ENCODE measurements at places on chromosomes 5 and 9.

DNA sequence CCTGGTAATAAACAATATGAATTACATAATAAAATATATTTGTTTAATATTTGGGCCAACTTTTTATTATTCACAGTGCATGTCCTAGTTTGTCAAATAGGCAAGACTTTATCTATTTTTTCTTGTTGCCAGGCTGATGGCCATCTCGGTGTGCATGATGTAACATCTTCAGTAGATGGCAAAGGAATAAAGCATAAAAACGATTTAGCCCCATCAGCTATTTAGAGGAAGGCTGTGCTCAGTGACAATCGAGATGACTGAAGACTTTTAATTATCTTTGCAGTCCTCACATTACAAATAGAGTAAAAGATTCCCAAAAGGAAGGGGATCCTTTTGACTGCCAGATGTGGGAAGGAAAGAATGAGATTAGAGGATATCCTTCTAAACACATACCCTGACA is 358.5 kb downstream of the PTPRD start:
- no peak for DNase-seq

GRCh38 chr5:89712134-89712700 is 697.3 kb downstream of the CETN3 start:
- DNase-seq: no peak

DNA sequence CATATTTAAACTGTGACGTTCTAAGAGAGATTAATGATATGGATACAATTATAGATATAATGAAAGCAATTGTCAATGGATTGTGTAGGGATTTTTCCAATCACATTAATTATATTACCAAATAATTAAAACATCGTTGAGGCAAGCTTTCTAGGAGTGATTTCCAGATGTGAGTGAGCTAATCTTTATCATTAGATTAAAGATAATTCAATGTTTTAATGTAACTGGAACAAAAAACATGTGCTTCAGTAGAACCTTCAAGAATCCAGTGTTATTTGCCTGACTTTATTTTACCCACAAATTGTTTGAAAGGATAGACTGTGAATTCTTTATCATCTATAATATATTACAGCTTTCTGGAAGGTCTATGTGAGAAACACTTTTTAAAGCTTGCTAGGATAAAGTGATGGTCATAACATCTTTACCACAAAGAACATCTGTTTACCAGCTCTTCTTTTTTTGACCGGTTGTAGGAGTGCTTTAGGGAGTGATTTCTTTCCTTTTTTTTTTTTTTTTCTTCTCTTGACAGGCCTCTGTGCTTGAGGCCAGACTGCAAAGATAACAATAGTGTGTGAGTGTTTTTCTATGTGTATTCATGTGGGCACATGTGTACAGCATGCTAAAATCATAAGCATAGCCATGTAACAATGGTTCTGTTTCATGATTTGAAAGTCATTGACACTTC is 35.0 kb downstream of the SNCAIP start:
- DNase-seq: no peak

- no peak for DNase-seq
Measured at GRCh38 chr9:115207003-115207836, 89.3 kb upstream of the TNC start.

DNA sequence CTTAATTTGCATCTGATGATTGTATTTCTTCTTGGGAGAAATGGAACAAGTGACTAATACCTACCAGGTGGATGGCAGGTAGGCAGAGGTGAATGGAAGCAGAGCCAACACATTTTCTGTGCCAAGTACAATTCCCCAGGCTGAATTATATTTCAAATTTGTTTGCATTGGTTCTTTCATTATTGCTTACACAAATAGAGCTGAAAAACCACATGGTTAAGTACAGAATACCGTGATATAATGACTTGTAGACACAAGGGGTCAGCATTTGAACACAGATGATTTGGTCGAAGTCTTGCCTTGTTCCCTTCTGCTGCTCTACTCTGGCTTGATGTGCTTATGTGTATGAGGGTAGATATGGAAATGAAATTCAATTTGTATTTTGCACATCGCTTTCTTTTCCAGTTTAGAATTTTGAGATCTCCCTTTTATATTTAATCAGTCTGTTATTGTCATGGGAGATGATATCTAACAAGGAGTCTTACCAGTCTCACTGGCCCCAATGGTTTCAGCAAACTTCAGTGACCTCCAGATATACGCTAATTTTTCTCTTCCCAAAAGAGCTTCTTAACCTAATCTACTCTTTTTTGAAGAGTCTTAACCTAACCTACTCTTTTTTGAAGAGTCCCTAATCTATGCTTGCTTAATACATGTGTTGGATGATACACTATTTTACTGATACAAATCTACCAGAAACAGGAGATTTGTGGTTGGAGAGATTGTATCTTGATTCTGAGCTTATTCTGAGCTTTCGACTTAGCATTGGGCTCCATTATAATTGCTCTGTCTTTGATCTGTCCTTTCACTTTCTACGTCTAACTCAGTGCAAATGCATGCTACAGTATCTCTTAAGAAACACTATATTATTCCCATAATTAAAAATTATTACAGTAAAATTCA is 88.1 kb downstream of the PCSK1 start:
- DNase-seq: peak; percentile 54

DNA sequence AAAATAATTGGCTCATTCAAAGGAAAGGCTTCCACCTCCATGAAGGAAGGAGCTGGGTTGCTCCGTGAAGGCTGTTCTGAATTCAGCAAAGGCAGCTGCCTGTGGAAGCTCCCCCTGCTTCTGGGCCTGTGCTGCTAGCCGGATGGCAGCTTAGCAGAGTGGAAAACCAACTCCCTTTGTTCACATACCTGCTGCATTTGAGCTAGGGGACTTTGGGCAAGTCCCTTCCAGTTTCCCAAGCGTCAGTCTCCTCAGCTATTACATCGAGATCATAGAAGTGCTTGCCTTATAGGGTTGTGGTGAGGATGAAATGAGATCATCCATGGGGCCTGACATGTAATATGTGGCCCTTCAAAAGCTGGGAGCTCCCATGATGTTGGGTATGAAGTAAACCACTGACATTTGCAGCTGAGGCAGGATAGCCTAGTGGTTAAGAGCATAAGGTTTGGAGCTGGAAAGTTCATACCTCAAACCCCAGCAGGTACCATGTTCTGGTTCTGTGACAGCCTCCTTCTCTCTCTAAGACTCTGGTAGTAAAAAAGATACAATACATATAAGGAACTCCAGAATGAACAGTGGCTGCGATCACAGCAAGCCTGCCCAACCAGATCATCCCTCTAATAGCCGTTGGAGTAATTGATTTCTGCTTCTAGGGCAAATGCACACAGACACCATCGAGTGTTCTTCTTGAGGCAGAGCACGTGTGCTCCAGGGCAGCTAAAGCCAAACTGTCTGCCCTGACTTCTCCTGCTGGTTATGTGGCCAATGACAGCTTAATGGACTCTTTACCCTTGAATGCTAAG is 11.0 kb upstream of the DENND1A start:
- DNase-seq: no peak

DNA sequence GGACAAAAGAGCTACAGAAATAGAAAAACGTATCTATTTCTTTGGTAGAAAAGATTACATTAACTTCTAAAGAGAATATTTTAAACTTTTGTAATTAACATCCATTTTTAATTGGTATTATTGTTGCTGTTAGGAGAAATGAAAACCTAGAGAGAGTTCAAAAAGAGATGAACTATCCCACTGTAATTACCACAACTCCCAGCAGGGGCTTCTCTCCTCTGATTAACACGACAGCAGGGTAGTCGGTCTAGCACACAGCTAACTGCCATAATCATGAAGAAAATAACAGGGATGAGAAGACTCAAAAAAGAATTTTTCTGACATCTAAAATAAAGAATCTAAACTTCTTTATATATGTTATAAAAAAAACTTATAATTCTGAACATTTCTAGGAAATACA is 86.2 kb upstream of the CDH9 start:
- no peak for DNase-seq

DNA sequence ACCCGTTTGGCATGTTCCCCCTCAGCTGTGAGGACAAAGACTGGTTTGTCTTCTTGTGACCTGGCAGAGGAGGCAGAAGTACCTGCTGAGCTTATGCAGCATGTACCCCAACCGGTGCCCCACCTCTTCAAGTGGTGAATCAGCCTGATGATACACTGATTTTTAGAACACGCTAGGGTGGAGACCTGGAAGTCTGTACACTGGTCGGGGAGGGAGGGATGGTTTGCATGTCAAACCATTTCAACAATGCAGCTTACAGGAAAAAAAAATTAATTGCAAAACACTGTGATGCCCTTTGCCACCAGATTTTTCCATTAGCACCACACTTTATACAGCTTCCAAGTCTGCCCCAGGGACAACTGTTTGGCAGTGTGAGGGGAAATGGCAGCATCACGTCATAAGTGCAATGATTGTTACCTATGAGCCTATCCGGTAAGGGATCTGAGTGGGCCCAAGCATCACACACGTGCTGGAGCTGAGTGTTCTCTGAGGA is 155.1 kb upstream of the DMRT1 start:
- no peak for DNase-seq

DNA sequence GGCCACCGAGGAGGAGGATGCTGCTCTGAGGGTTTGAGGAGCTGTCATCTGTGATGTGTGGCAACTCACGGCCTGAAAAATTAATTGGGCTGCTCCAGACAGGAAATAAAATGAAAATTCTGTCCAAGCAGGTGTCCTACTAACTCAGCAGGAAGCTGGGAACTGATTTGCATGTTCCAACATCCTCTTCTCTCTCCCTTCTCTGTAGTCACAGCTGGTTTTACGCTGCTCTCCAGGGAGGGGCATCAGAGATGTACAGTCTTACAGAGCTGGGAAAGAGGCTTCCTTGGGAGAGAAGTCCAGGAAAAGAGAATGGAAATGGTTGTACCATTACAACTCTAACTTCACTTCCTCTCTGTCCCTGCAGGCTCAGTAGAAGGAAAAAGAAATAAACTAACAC is 24.2 kb upstream of the SIL1 start:
- no peak for DNase-seq

DNA sequence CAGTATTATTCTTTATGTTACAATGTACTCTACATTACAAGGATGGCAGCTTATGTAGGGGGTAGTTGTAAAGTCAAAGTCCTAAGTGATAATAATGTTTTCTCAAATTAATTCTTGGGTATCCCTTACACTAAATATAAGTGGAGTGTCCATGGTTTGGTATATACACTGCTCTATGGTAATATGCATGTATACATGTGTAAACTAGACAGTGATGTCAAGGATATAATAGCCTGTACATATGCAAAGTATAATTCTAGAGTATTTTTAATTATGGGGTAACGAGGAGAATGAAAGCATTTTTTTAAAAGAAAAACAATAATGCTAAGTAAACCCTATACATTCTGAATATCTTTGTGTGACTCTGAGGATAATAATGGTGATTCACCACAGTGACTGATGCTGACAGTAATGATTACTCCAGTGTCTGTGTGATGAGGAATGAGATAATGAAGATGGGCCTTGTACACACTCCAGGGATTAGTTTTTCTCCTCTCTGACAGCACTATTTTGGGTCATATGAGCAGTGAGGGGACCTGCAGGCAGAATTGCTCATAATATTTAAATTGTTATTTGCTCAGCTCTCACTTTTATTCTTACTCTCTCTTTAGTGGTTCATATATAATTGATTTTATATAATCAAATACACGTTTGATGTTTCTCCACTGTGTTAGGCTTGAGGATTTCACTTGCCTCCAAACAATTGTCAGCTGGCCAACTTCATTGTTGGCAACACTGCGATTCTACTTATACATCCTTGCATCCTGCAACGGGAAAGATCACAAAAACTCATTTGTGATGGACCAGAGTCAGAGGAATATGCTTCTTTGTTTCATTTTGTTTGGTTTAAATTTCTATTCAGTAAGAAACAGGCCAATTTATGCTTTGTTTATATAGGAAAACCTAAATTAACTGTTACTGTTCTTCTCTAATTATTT is 88.2 kb downstream of the NREP start:
- DNase-seq: no peak

GRCh38 chr5:73442996-73443627 is 5.5 kb downstream of the FOXD1 start:
- DNase-seq: no peak

- DNase-seq: no peak
Measured at GRCh38 chr9:120937127-120937526, 10.5 kb upstream of the TRAF1 start.

- DNase-seq: no peak
Measured at GRCh38 chr9:20552874-20553557, 69.3 kb downstream of the MLLT3 start.

- peak; percentile 69 for DNase-seq
Measured at GRCh38 chr9:114416290-114416689, 28.5 kb upstream of the AKNA start.

DNA sequence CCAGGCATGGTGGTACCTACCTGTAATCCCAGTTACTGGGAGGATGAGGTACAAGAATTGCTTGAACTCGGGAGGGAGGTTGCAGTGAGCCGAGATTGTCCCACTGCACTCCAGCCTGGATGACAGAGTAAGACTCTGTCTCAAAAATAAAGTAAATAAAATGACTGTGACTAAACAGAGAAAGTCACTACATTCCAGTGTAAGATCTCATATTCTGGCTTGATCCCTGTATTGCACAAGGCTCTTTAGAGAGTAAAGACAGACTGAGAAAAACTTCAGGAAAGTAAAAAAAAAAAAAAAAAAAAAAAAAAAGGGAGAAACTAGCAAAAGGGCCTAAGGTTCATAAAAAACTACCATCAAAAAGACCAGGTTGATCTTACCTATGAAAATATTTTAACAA is 106.6 kb upstream of the PJA2 start:
- DNase-seq: no peak

DNA sequence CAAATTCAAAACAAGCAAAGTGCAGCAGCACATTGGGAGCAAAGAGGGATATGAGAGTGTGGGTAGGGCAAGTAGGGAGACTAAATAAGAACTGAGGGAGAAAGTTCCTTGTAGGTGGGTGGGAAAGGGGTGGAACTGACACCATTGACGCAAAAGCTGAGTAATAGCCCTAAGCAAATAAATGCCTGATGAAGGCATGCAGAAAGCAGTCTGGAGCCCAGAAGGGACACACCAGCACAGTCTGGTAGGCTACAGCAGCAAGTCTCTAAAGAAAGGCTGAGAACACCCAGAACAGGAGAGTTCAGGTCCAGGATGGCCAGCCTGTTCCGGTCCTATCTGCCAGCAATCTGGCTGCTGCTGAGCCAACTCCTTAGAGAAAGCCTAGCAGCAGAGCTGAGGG is at the start of gene INSL4:
Gene INSL4 (plus strand): TSS at position 208 of the 400 bp plus-strand sequence. CDS start 105 bp downstream, at position 313.
- DNase-seq: no peak

Data from suppressor macrophage (primary cell).